SW480 (cell line): ENCODE measurements at places on chromosomes 2 and 18.

- DNase-seq = no peak
Measured at GRCh38 chr2:150809103-150809502, 321.6 kb upstream of the RND3 start.

- peak; percentile 41 for DNase-seq
Measured at GRCh38 chr2:71548646-71549425, 95.5 kb downstream of the DYSF start.

DNA sequence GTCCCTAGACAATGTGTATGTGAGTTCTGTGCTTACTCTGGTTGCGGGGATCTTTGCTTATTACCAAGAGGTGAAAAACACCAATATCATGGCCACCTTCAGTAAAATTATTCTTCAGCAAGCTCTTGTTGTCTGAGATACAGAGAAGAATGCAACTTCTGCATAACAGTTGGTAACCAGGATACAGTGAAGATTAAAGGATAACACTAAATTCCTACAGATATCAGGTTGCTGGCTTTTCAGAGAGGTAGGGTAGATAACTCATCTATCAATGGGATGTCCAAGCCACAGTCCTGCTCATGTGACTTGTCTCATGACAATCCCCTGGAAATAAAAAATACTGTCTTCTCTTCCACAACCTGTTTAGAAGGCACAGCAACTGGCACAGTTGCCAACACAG lies 308.5 kb downstream of the TNS1 start:
- DNase-seq = no peak

GRCh38 chr18:41378598-41378997 lies 576.4 kb upstream of the PIK3C3 start:
- no peak for DNase-seq

GRCh38 chr2:56540467-56540866 lies 356.7 kb downstream of the CCDC85A start:
- no peak for DNase-seq

DNA sequence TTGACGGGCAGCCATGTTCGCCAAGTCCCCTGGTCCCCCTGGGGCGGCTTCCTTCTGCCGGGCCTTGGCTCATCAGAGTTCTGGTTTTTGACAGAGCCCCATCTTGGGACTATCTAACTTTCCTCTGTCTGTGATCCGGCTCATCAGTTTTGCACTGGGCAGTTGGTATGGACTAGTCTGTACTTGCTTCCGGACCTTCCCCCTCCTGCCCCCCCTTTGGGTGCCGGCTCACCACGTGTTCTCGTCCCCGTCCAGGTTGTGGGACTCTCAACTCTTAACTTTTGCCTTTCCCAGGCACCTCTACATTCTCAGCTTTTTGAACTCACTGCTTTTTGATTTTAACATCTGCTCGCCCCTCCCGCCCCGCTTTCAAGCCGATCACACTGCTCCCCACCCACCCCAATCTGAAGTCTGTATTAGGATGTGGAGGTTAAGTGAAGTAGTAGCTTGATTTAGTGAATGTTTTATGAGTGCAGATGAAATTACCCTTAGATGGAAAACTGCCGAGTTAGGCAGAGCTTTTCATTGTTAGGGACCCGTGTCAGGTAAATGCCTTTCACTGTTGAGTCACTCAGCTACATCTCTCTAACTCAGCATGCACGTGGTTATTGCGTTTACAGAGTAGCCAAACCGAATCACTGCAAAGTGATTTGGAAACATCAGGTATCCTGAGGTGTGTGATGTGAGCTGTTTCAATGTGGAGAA lies 874 bp downstream of the WDR43 start:
- DNase-seq = peak; percentile 63

GRCh38 chr2:70686577-70687460 lies 81.2 kb downstream of the ADD2 start:
- DNase-seq = peak; percentile 74

- no peak for DNase-seq
Measured at GRCh38 chr2:140154706-140155105, 1374.5 kb upstream of the NXPH2 start.

DNA sequence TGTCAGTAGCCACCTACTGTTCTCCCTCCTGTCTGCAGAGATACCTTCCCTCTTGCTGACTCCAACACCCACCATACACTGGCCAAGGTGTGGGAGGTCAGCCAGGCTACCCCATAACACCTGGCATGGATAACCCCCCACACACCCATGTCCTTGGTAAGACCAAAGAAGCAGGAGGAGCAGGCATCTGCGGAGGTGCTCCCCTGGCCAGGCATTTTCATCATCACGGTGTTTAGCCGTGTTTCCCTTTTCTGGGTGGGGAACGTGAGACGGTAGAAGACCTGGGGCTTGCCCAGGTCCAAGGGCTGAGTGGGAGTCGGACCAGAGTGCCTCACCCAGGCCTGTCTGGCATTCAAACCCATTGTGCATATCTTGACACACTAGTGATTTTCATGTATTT lies 150.3 kb downstream of the SMAD7 start:
- DNase-seq = no peak

- no peak for DNase-seq
Measured at GRCh38 chr2:226544596-226545210, 254.9 kb downstream of the IRS1 start.

- DNase-seq = no peak
Measured at GRCh38 chr18:47418746-47419145, 167.3 kb upstream of the SKOR2 start.

- DNase-seq = no peak
Measured at GRCh38 chr2:128787616-128788015, 468.9 kb upstream of the HS6ST1 start.

DNA sequence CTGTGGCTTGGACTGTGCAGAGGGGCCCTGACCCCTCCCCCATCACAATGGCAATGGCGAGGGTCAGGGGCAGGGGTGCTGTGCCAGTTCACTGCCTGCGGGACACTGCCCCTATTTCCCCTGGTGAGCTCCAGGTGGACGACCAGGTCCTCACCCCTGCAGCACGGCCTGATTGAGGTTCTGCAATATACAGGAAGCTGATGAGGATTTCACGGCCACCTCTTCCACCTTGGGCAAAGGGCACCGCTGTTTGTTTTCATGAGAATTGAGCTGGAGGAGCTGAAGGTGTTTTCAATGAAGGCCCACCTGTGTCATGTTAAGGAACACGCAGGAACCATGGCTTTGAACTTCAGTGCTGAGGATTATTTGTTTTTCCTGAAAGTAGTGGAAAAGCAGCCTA lies 96.3 kb downstream of the OSR1 start:
- DNase-seq = no peak

- DNase-seq = no peak
Measured at GRCh38 chr18:56388571-56388970, 249.8 kb downstream of the TXNL1 start.

DNA sequence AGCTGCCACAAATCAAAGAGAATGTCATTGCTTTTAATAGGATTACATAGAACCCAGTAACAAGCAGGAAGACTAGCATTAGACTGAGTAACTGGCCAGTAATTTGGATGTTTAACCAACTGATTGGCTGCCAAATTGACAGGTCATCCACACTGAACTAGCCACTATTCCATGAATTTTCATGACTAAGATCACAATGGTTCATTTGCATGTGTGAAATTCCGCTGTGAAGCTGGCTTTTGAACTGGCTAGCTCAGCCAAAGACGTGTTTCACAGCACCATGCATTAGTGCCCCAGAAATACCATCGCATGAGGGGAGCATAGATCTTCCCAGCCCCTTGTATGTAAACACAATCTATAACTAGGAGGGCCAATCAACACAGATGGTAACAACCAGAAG lies 649.8 kb downstream of the ARHGAP15 start:
- DNase-seq = no peak

GRCh38 chr2:72145289-72145657 lies 2.4 kb downstream of the CYP26B1 start:
- DNase-seq = peak; percentile 56
